ENCODE measurements at places on chromosomes 3 and 15.

GRCh38 chr3:156721687-156722618 is 47.6 kb downstream of the TIPARP start:
- no peak for DNase-seq

- no peak for DNase-seq
These were observed 1368.9 kb downstream of the OTOL1 start for GRCh38 chr3:162865466-162865865.

- DNase-seq: no peak
These were observed 548.4 kb downstream of the EDEM1 start for GRCh38 chr3:5735896-5736295.

- DNase-seq: no peak
These were observed 9.4 kb upstream of the CSTA start for GRCh38 chr3:122315619-122316018.

- DNase-seq: no peak
These were observed 39.5 kb downstream of the SUSD5 start for GRCh38 chr3:33179132-33179531.
